Peyer's patch (tissue), 4 donors: ENCODE measurements at places on chromosomes 3 and 15. TPM values are rescaled to one million over a fixed set of nuclear protein-coding genes. Genes with fewer than 3 reads are reported as not detected.

- no peak for DNase-seq
These were observed at the start of gene PCSK6 for GRCh38 chr15:101489599-101490407. Gene PCSK6 (minus strand): TSS chr15:101489707. CDS start chr15:101489670, 37 bp downstream.

DNA sequence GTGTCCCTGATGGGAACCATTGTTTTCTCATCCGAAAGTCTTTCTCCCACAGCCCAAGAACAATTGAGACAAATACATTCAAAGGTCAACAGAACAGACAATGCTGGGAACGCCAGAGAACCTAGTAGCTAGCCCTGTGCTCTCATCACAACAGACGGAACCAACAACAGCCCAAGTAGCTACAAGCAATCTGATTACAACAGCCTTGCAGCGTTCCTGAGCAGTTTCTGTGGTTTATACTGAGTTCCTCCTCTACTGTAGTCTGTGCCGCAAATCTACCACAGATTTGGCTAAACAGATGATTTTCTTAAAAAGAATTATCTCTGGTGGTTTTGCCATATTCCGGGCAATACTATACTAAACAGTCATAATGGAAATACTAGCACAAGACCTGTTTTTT lies 435.6 kb downstream of the MECOM start:
- DNase-seq: no peak

- no peak for DNase-seq
These were observed 170.2 kb upstream of the NR2F2 start for GRCh38 chr15:96160269-96160668.

DNA sequence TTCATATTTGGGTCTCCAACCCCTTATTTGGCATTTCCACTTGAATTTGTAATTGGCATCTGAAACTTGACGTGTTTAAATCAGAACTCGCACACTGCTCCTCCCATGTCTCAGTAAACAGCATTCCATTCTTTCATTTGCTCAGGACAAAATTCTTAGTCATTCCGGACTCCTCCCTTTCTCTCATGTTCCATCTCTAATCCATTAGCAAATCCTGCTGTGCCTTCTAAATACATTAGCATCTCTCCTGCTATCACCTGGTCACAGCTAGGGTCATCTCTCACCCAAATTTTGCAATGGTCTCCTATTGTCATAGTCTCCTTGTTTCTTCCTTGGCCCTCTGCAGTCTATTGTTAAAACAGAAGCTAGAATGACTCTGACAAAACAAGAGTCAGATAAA lies 119.9 kb upstream of the CADPS start:
- DNase-seq: no peak

DNA sequence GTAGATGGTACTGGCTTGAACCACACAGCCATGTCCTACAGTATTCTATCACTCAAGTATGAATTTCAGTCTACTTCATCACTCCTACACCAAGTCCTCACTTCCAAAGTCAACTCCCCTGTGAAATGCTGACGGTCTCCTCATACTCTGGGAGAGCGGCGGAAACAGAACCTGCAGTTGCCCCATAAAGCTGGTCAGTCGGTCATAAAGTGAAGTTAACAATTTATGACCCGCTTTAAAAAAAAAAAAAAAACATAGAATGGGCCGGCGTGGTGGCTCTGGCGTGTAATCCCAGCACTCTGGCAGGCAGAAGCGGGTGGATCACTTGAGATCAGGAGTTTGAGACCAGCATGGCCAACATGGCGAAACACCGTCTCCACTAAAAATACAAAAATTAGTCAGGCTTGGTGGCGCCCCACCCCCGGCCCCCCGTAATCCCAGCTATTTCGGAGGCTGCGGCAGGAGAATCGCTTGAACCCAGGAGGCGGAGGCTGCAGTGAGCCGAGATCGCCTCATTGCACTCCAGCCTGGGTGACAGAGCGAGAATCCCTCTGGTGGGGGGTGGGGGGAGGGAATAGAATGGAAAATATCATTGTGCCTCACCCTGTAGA lies 2.1 kb downstream of the TRANK1 start:
- DNase-seq: no peak

Gene MORC1
- total RNA-seq: not detected
